ENCODE measurements at places on chromosomes 3 and 15. TPM values are rescaled to one million over a fixed set of nuclear protein-coding genes. Genes with fewer than 3 reads are reported as not detected.
A peak's percentile ranks its signal among the peaks of the same experiment; 100 is the strongest.

DNA sequence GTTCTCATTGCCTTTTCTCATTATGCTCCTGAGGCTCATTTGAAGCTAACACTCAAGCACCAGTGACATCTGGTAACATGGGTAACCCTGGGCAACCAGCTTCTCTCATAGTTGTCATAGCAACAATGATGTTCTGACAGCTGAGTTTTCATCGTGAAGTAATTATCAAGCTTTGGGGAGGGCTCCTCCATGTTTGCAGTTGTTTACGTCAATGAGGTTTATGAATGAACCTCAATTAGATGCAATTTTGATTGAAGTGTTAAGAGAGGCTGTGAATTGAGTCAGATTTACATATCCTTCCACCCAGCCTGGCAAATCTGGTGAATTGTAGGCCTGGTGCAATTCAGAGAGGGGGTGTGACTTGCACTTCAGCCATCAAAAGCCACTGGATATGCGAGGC, 119.3 kb upstream of the CHD2 start:
- H3K27ac ChIP-seq, result no peak overlapping the region
- H3K36me3 ChIP-seq, result no peaks in the 10 kb centered on the region
- no peak for DNase-seq
- no peaks in the 10 kb centered on the region for H3K27me3 ChIP-seq
- H3K4me1 ChIP-seq, result no peaks in the 10 kb centered on the region

GRCh38 chr15:84631706-84632272, 22.3 kb downstream of the WDR73 start:
- H3K27me3 ChIP-seq, result no peaks in the 10 kb centered on the region
- peak overlapping the region; percentile 96 for H3K4me3 ChIP-seq
- H3K27ac ChIP-seq, result peak overlapping the region; percentile 78
- no peaks in the 10 kb centered on the region for H3K36me3 ChIP-seq
- no peak for DNase-seq
- H3K4me1 ChIP-seq, result peaks cover 40% of the 10 kb centered on the region

RAB6B gene
- not detected for total RNA-seq

SLC2A2 gene
- total RNA-seq, result not detected

GRM7 gene
- total RNA-seq, result not detected

GRCh38 chr3:94972066-94972465, 909.2 kb downstream of the NSUN3 start:
- no peak overlapping the region for H3K4me3 ChIP-seq
- no peaks in the 10 kb centered on the region for H3K27me3 ChIP-seq
- no peaks in the 10 kb centered on the region for H3K36me3 ChIP-seq
- DNase-seq, result no peak
- H3K4me1 ChIP-seq, result no peaks in the 10 kb centered on the region
- no peak overlapping the region for H3K27ac ChIP-seq

GRCh38 chr3:100209948-100210771, 50.6 kb upstream of the TBC1D23 start:
- H3K4me3 ChIP-seq, result peak overlapping the region; percentile 18
- H3K36me3 ChIP-seq, result no peaks in the 10 kb centered on the region
- H3K27ac ChIP-seq, result no peak overlapping the region
- peak; percentile 35 for DNase-seq

RBP2 gene
- total RNA-seq, result not detected

CYP8B1 gene
- total RNA-seq, result not detected

DNA sequence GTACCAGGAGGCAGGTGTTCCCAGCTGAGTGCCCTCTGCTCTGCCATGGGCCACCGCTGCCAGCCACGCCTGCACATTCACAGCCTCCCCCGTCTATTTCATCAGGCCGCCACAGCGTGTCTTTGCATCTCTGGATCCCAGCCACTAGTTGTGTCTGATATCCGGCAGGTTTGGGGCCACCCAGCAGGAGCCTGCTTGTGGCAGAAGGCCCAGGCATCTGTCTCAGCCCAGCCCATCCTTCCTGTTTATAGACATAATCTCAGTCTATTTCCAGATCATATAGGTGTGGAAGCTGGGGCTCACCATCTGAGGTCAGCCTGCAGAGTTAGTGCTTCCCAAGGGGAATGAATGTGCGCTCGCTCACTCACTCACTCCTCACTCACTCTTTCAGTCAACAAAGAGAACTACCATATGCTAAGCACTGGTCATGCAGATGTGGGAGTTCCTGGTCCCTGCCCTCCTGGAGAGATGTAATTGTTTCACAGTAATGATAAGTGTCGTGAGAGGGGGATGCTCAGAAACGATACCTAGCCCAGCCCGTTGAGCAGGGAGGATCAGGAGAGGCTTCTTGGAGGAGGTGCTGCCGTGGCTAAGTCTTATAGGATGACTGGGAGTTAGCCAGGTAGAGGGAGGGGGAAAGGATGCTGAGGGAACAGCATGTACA, 60.6 kb downstream of the FGD5 start:
- H3K27me3 ChIP-seq, result no peaks in the 10 kb centered on the region
- H3K27ac ChIP-seq, result no peak overlapping the region
- H3K4me3 ChIP-seq, result no peak overlapping the region
- H3K36me3 ChIP-seq, result no peaks in the 10 kb centered on the region

DNA sequence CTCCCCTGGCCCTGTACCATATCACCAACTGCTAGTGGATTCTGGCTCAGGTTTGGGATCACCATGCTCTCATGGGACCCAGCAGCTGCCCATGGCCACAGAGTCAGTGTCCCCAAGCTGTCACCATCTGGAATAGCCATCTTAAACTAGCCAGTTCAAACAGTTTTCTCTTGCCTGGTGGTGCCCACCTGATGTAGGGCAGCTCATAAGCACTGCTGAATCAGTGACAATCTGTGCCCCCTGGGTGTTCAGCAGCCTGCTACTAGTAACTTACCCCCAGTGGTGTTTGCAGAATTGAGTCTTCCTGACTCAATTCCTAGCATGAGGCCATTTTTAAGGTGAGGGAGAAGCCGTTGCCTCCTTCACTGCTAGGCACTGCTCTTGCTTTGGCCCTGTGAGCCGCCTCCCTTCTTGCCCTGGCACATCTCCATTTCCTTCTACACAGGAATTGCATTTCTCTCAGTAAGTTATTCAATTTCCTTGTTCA, 7.9 kb downstream of the RPSA start:
- DNase-seq, result no peak
- H3K27ac ChIP-seq, result no peak overlapping the region
- peaks cover 10% of the 10 kb centered on the region for H3K4me1 ChIP-seq
- H3K27me3 ChIP-seq, result no peaks in the 10 kb centered on the region

FBXW12 gene
- total RNA-seq, result not detected

GRCh38 chr3:149705416-149705815, 46.9 kb downstream of the COMMD2 start:
- H3K4me1 ChIP-seq, result no peaks in the 10 kb centered on the region
- H3K36me3 ChIP-seq, result no peaks in the 10 kb centered on the region
- DNase-seq, result no peak
- no peak overlapping the region for H3K27ac ChIP-seq

DNA sequence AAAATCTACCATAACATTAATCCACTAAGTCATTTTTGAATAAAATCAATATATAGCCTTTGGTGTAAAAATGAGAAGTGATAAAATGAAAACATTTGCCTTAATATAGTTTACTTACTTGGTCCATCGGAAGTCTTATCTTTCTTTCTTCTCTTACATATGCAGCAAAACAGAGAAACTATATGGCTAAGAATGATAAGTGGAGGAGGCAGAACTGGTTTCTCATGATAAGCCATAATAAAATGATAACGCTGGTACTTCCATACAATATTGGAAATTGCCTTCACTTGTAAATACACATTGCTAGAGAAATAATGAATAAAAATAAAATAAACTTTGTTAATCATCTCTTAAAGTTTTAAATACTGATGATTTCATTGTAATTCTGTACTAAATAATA, 47.8 kb upstream of the USP50 start:
- H3K27ac ChIP-seq, result no peak overlapping the region
- no peak for DNase-seq
- no peaks in the 10 kb centered on the region for H3K4me1 ChIP-seq
- H3K4me3 ChIP-seq, result no peak overlapping the region

PAQR5 gene
- not detected for total RNA-seq

DNA sequence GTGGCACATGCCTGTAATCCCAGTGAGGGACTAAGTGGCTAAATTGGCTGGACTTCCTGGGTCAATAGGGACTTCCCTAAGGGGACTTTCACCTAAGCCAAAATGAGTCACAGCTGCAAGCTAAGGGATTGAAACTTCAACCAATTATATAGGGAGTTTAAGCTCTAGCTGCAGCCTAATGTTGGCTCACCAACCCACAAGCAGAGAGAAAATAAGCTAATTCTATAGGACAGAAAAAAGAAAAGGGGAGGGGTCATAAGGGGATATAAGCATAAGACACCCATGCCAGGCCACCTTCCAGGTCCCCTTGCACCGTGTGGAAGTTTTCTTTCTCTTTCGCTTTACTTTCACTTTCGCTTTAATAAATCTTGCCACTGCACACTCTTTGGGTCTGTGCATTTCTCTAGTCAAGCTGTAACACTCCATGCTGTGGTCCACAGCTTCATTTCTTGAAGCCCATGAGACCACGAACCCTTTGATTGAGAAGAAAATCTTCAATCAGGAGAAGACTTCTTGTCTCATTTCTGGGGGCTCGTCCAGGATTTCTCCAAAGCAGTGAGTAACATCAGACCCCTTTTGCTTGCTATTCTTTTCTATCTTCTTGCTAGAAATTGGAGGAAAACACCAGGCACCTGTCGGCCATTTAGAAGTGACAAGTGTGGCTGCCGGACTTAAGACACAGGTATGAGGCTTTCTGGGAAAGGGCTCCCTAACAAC, 192.3 kb downstream of the IGSF11 start:
- no peaks in the 10 kb centered on the region for H3K4me1 ChIP-seq
- no peak overlapping the region for H3K27ac ChIP-seq
- no peak overlapping the region for H3K4me3 ChIP-seq
- DNase-seq, result no peak

CSNK1G1 gene
- total RNA-seq, result 19.7 TPM

DNA sequence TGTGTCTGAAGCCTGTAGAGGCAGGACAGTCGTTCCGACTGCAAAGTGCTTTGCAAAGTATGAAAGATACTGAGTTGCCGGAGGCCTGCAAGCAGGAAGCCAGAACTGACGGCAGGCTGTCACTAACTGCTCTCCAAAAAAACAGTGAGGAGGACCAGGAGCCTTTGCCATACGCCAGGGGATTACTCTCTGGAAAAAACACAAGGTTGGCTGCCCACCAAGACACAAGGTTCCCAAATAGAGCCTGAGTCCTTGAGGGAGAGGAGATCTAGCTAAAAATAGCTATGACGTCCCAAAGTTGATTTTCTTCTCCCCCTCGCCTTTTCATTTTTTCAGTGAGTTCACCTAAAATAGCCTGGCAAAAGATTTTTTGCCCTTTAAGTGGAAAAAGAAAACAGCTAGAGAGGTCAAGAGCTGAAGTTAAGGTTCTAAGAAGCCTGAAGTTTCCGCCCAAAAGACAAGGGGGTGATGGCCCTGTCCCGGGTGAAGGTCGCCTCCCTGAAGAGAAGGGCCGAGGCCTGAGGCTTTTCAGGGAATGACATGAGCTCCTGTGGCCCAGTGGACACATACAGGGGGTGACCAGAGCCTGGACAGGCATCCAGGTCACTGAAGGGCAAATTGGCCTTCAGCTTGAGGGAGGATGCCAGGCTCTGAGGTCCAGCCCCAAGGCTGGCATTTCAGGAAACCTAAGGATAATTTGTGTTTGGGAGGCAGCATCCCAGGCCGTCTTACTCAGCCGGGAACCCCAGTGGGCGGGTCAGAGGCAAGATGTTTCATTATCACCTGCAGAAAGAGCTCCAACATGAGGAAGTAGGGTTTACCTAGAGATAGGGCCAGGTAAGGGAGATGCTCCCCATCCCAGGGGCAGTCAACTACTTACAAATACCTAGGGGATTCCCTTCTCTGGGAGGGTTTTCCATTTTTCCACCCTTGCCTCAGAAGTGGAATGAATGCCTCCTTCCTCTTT, 44.9 kb upstream of the DGKG start:
- no peaks in the 10 kb centered on the region for H3K27me3 ChIP-seq
- no peaks in the 10 kb centered on the region for H3K4me1 ChIP-seq
- no peak overlapping the region for H3K27ac ChIP-seq
- H3K4me3 ChIP-seq, result no peak overlapping the region
- H3K36me3 ChIP-seq, result no peaks in the 10 kb centered on the region

DNA sequence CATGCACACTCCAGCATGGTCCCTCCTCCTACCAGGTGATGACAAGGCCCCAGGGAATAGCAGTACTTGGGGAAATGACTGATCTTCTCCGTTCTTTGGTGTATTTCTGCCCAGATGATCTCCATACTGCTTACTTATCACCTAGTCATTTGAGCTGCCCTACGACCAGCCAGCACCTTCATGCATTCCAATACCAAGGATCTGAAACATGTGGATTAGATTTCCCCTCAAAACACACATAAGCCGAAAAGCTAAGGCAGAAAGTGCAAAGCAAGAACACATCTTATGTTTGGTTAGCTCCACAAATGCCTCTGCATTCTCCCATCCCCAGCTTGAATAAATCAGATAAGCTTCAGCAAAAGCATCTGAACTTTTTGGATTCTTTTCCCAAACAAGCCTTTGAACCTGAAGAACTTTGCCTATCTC, 64.8 kb upstream of the BCL6 start:
- no peaks in the 10 kb centered on the region for H3K27me3 ChIP-seq
- H3K27ac ChIP-seq, result no peak overlapping the region
- H3K36me3 ChIP-seq, result no peaks in the 10 kb centered on the region
- no peak for DNase-seq
- no peaks in the 10 kb centered on the region for H3K4me1 ChIP-seq

DNA sequence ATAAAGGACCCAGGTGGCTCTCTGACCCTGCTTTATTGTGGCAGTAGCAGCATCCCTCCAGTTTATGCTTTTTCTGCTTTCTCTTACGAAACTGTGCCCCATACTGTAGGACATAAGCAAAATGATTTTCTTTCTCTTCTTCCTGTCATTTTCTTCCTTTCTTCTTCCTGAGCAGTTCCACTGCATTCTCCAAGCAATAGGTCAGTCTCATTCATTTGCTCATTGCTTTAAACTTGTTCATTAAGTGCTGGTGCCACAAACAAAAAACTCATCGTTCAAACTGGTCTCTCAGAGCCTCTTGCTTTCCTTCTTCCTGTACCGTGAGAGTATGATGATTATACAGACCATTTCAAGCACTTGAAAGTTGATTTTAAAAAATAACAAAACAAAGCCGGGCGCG, 66.8 kb downstream of the PDE8A start:
- H3K4me1 ChIP-seq, result peaks cover 6% of the 10 kb centered on the region
- no peaks in the 10 kb centered on the region for H3K27me3 ChIP-seq
- H3K27ac ChIP-seq, result no peak overlapping the region
- H3K4me3 ChIP-seq, result no peak overlapping the region
- no peaks in the 10 kb centered on the region for H3K36me3 ChIP-seq
- DNase-seq, result no peak

GRCh38 chr3:157063469-157063868, 96.5 kb downstream of the CCNL1 start:
- no peak for DNase-seq
- H3K36me3 ChIP-seq, result no peaks in the 10 kb centered on the region
- no peak overlapping the region for H3K4me3 ChIP-seq
- H3K27ac ChIP-seq, result no peak overlapping the region
- H3K4me1 ChIP-seq, result peaks cover 7% of the 10 kb centered on the region
